LHCN-M2 (cell line): ENCODE measurements at places on chromosomes 11 and 22. TPM values are rescaled to one million over a fixed set of nuclear protein-coding genes. Genes with fewer than 3 reads are reported as not detected.

DNA sequence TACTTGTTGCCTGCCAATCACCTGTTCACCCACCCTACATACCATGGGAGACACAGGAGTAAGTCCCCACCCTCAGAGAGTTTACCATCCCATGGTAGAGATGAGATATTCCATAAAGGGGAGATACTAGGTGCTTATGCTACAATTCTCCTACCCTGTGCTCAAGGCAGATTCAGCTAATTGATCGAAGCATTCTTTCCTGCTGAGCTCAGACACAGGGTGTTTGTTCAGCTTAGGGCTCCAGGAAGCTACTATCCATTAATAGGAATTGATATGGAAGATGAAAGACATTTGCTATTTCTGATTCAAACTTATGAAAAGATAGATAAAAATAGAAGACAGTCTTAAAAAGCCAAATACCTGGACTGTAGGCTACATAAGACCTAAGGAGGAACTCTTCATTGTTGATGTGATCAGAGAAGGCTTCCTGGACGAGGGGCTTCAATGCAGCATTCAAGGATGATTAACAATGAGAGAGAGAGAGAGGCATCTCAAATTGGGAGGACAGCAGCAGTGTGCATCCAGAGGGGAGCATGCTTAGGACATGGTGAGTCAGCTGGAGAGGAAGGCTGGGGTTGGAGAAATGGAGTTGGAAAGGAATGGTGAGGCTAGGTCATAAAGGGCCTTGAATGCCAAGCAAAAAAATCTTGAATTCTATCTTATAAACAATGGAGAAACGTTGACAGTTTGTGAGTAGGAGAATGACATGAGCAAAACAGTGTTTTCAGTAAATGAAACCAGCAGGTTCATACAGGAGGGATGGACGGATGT is 15.0 kb downstream of the SYT13 start:
- no peak for DNase-seq

GRCh38 chr22:20450551-20450906 is 12.9 kb upstream of the SCARF2 start:
- no peak for DNase-seq

GRCh38 chr11:75194147-75194546 is 43.2 kb downstream of the SLCO2B1 start:
- no peak for DNase-seq

CRYBB3 gene
- not detected in 2 replicates for total RNA-seq

GRCh38 chr11:74694136-74694930 is 36.9 kb downstream of the CHRDL2 start:
- no peak for DNase-seq

DNA sequence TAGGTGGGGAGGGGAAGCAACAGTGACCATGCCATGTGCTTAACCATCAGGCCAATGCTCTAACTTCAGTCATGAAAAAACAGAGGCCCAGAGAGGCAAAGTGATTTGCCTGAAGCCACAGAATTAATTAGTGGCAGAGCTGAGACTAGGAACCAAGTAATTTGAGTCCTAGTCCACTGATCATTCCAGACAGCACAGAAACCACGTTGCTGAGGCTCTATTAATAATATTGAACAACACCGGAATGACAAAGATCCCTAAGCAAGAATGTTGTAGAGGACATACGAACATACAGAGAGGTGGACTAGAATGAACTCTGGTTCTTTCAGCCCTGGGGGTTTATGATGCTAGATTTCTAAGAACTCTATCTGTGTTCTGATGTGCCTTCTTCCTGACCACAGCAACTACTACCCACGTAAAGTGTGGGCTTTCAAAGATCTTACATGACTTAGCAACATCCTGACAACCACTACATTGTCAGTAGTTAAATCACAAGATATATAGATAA is 92.3 kb downstream of the GAB2 start:
- DNase-seq: no peak

- DNase-seq: peak; percentile 75
Observed at GRCh38 chr11:86816251-86816726, 15.9 kb downstream of the PRSS23 start.
